HEK293T (cell line): ENCODE measurements at places on chromosomes 6 and 20.

- no peak for DNase-seq
Measured at GRCh38 chr6:138063726-138064125, 43.5 kb downstream of the PERP start.

DNA sequence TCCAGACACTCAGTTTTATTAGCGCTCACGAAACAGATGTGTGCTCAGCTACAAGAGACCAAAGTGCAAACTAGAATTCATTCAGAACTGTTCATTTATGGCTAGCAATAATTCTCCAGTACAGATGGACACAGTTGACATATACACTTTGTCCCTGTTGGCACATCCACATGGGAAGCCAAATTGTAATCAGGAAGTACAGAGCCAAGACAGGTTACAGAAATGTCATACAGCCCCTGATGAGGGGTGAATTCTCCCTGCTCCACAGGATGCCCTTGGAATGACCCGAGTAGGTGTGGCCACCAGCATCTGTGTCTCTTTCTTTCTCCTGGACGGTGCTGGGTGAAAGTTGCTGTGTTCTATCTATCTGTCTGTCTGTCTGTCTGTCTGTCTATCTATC is 7.6 kb downstream of the DHX35 start:
- DNase-seq = no peak

DNA sequence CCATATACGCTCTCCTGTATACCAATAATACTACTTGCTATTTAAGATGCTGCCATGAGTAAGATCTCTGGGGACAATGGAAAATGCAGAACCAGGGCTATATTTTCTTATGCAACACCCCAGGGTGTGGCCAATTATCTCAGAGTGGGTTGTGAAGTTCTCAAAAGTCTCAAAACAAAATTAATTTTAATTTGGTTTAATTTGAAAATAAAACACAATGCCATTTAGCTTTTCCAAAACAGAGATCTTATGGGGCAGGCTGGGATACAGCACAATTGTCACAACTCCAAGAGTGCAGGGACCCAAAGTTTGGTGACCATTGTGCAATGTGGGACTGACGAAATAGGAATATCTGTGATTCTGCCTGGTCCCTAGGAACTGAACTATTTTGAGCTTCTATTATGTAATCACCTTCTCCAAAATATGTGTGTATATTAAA is 43.1 kb downstream of the MBOAT1 start:
- no peak for DNase-seq

DNA sequence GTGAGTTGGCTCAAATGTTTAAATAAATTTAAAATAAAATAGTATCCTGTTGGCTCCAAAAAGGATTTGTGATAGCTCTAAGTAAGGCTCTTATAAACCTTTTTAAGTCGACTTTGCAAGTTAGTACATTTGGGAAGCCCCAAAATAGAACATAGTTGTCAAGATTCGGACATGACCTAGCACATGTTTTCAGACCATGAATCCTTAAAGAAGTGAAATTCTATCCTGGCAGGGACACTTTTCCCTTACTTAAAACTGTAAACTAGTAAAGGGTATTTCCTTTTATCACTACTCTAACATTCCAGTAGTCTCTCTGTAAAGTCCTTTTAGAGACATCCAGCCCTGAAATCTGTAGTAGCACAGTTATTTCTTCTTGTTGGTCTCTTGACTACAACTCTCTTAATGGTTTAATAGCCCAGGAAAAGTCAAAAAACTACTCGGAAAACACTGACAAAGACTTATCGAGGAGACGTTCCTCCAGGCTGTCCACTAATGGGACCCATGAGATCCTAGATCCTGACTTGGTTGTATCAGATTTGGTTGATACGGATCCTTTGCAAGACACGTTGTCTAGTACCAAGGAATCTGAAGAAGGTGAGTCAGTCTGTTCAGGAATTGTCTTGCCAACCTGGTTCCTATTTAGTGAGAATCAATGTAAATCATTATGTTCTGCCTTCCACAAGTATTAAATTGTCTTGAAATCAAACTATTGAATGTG is 83.6 kb downstream of the SCAND1 start:
- DNase-seq = no peak
